ENCODE measurements at places on chromosomes 3 and 15.
A peak's percentile ranks its signal among the peaks of the same experiment; 100 is the strongest.

- peak; percentile 47 for DNase-seq
Observed at GRCh38 chr3:63975723-63976122, 47.6 kb downstream of the PSMD6 start.

GRCh38 chr15:68330901-68331300 is 53.4 kb downstream of the FEM1B start:
- DNase-seq: no peak

- no peak for DNase-seq
Observed at GRCh38 chr3:8657804-8658305, 13.3 kb upstream of the SSUH2 start.

- DNase-seq: no peak
Observed at GRCh38 chr3:187015903-187016638, 85.7 kb downstream of the ST6GAL1 start.

GRCh38 chr3:50323092-50323600 is 601 bp upstream of the HYAL2 start:
- no peak for DNase-seq

DNA sequence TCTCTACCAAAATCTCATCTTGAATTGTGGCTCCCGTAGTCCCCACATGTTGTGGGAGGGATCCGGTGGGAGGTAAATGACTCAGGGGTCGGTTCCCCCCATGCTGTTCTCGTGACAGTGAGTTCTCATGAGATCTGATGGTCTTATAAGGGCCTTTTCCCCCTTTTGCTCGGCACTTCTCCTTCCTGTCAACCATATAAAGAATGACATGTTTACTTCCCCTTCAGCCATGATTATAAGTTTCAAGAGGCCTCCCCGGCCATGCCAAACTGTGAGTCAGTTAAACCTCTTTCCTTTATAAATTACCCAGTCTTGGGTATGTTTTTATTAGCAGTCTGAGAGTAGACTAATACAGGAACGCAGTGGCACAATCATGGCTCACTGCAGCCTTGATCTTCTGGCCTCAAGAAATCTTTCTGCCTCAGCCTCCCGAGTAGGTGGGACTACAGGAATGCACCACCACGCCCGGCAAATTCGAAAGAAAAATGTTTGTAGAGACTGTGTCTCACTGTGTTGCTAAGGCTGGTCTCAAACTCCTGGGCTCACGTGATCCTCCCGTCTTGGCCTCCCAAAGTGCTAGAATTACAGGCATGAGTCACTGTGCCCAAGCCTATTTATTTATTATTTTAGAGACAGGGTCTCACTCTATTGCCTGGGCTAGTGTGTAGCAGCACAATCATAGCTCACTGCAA is 101.0 kb downstream of the ATP10A start:
- peak; percentile 46 for DNase-seq

All from NB4 (cell line).